ENCODE measurements at places on chromosomes 2 and 18.

DNA sequence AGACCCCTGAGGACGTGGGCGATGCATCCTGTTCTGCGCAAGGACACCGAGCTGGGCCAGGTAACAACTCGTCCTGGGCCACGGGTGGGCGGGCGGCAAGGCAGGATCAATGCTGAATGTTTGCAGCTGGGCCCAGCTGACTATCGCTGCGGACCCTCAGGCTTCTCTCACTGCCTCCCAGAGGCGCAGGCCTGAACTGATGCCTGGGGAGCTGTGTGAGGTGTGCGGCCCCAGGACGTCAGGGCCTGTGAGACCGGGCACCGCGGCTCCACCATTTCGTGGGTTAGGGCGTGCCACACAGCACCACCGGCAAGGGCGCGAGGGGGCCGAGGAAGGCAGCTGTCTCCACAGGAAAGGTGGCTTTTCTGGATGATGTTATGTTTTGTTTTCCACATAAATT lies 307.4 kb downstream of the NDUFA10 start:
- no peak for DNase-seq

DNA sequence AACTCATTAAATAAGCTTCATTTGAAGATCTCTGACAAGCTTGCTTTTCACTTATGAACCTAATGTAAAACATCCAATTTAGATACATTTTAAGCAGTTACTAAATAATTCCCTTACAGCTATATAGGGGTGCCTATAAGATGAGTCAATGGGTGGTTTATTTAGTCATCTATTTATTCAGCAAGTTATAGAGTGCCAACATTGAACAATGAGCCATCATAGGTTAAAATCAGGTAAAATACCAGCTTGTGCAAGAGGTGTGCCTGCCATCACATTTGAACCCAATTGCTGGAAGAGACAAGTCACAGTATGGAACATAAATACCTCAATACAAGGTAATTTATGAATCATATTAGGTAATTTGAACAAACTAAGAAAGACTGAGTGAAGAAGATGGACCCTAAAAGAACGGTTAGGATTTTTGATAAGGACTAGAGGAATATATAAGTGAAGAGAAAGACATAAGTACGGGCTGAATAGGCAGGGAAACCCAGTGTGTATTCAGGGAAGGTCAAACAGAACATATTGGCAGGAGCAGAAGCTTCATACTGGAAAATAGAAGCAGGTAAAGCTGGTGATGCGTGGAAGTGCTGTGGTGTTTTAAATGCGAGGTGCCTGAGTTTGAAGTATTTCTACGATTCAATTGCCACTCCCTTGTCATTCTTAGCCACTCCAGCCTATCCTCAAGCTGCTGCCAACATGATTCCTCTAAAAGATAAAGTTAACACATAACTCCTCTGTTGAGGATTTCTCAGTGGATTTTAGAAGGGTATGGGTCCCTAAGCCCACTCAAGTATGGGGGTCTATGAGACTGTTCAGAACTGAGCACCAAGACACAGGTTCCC lies 18.9 kb upstream of the STAT4 start:
- no peak for DNase-seq

DNA sequence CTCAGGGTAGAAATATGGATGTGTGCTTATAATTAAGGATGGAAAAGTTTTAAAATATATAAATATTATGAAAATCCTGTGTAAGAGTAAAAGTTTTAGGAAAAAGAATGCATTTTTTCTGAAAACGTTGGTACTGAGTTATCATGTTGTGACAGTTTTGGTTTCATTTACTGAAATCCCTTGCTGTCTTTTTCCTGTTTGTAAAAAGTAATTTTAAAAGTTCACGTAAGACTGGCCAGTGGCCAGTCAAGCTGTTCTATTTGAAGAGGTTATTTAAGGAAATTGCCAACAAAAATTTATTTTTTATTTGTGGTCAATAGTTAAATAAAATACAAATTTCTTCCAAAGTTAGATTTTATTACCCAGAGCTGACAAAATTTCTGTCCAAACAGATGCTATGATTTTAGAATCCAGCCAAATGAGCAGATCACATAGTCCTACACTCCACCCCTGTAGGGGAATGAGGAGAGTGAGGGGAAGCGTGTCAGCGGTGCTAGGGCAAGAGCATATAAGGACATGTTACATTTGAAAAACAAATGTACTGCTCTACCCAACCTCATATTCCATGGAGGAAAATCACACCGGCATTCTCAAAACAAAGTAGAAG lies 297.8 kb upstream of the TFPI start:
- DNase-seq = no peak

GRCh38 chr2:145079641-145080040 lies 559.7 kb upstream of the ZEB2 start:
- DNase-seq = no peak

DNA sequence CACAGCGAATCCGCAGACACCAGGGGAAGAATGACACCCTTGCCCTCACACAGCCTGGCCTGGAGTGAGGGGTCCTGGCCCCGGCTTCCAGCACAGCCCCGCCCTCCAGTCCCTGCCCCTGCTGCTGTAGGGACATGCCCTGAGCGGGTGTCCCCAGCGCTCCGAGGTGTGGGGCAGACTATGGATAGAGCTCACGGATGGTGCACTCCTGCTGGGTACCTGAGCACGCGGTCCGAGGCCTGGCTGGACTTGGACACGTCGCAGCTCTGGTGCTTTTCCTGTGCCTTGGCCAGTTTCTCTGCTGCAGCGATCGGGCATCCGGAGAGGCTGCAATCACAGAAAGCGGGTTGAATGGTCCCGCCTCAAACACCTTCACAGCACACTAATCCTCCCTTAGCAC lies 165.7 kb upstream of the PXDN start:
- DNase-seq = no peak

DNA sequence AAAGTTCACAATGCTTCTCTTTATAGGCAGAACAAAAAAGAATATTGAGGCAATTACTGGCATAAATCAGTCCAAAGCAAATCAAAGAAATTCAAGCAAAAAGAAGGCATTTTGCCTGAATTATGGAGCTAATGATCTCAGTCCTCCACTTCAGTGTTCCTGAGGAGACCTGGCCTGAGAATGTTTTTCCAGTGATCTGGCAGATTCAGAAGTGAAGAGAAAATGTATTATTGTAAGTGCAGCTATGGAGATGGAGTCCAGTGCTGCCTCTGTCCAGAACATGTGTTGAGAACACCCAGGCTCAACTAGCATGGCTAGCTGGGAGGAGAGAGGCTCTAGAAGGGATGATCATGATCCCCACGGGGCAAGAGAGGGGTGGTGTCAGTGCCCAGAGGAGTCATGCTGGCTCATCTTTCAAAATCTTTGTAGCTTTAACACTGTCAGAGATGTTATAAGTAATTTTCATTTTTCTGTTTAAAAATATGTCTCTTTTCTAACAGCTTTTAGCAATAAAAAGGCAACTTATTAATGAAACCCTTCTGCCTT lies 367.0 kb upstream of the RAB12 start:
- no peak for DNase-seq

- no peak for DNase-seq
These were observed 488.0 kb upstream of the ZEB2 start for GRCh38 chr2:145007960-145008263.

GRCh38 chr2:45610281-45611019 lies 617 bp downstream of the SRBD1 start:
- peak; percentile 77 for DNase-seq

- DNase-seq = no peak
These were observed 427.2 kb downstream of the PLCL1 start for GRCh38 chr2:198231562-198231961.

- no peak for DNase-seq
These were observed 78.5 kb downstream of the ARL6IP6 start for GRCh38 chr2:152796941-152797340.

DNA sequence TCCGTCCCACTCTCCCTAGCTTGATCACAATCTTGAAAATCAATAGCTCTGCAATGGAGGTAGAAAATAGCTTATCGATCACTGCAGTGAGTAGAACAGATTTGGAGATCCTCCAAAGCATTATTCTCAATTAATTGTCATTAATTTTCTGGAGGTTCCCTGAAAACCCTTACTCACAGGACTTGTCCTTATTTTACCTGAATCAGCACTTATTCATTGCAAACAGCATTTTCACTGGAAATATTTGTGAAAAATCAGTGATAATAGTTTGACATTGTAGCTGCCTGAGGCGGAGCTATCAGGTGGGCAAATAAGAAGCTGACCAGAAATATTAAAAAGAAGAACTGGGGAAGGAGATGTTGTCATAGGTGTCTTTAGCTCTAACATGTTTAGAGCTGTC lies 294.6 kb upstream of the ZSWIM2 start:
- no peak for DNase-seq

DNA sequence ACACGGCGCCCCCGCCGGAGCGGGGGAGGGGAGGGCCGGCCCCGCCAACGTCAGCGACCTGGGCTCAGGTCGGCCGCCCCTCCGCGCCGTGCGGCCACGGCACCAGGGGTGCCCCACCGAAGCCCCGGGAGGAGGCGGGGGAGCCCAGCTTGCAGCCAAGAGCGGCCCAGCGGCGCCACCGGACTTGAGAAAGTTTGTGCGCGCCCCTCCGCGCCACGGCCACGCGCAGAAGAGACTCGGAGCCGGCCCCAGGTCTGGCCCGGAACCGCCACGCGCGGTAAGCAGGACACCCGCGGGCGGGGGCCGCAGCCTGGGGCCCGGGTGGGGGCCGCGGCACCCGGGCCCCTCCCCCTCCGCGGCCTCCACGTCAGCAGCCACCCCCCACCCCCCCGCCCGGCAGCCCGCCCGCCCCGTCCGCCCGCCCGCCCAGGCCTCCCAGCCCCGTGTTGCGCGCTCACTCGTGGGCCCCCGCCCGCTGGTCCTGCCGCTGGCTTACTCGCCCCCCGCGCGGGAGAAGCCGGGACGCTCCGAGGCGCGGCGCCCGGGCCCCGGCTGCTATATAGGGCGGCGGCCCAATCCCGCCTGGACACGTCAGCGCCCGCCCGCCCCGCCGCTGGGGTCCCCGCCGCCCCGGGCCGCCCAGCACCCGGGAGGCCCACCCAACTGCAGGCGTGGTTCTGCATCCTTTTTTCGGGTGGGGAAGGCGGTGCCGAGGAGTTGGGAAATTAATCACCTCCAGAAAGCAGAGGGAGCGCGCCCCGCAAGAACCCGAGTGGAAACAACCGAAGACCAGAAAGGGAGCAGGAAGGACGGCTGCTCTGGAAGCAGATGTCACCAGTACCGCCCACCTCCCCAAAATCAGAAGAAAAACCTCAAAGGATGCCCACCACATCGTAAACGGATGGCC lies 42.9 kb downstream of the HDLBP start:
- peak; percentile 62 for DNase-seq

GRCh38 chr2:7034303-7034702 lies 117.1 kb downstream of the RNF144A start:
- DNase-seq = no peak
